ENCODE measurements at places on chromosomes 2 and 18.

DNA sequence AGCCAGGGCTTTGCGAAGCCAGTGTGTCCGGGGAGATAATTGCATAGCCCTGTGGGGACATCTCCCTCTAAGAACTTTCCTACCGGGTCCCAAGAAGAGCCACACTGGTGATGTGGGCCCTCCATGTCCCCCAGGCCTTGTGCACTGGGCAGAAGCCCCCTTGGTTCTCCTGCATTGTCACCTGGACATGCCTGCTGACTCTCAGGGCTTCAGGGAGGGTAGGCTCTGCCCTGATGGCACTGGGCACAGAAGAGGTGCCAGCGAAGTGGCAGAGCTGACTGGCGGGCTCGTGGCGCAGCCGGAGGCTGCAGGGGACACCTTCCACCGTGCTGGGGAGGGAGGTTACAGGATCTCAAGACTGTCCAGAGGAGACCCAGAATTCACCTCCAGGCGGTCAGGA is 28.3 kb downstream of the GLI2 start:
- DNase-seq: no peak

DNA sequence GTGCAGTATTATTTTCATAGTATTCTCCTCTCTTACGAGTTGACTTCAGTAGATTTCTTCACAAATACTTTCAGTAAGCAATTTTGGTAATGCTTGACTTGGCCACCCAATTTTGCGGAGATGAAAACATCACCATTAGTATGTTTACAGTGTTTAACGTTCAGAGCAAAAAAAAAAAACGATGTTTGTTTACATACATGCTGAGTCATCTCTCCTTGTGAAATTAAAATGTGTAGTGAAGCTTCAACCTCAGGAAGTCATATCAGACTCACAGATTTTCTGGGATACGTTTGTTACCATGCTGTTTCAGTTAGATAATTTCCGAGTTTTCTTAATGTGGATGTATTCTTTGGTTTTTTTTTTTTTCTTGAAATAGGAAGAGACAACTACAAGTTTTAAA is 100.1 kb downstream of the CTNNA2 start:
- no peak for DNase-seq

DNA sequence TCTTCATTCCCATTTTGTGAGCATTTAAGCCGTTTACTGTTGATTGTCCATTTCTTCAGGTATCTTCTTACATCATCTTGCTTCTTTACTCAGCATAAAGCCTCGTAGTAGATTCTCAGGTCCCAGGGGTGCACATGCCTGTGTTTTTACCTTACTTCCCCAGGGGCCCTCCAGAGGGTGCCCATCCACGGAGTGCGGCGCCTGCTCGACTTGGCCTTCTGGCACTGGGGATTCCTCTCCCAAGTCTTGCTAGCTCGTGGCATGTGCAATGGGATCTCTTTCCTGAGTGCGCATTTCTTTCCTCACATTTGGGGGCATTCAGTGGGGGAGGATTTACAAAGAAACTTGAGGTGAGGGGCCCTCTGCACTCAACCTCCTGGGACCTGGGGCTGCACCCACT is 148.1 kb downstream of the AGAP1 start:
- no peak for DNase-seq

- no peak for DNase-seq
Measured at GRCh38 chr2:9390991-9391390, 32.3 kb downstream of the ITGB1BP1 start.

DNA sequence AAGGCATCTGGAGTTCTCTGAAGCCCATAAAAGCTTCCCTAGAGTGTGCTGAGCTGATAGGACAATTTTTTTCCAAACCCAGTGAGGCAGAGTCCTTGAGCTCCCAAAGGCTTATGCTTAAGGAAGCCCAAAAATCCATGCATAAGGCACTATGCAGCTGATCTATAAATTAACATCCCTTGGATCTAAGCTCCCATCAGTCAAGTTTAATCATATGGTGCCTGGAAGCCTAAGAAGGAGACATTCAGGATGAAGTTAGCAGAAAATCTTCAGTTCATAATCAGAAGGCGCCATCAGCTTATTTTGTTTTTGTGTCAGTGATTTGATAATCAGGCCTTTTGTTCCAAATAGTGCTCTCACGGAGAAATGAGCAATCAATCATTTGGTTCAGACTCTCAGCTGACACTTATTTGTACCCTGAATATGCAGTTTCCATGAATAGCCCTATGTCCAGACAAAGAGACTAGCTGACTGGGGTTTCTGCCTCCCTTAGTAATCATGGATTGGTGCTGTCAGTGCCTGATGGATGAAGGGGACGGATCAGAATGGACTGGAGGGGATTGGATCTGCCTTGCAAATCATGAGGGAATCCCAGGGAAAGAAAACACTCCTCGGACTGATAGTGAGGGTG is 464.8 kb upstream of the RGPD4 start:
- DNase-seq: no peak

DNA sequence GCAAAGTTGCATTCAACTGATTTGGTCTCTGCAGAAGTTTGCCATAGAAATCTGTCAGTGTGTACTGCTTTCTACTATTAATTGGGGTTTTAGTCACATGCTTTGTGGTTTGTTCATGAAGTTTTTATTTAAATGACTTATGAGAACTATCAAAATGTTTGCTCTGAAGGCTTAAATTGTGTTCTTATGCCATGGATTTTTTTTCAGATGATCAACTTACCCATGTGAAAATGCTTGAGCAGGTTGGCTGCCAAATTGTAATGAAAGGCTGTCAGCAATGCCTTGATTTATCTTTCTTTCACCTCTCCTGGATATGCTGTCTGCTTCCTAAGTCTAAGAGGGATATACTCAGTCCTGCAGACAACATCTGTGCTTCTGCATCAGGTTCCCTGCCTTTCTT is 50.7 kb downstream of the FMNL2 start:
- no peak for DNase-seq

DNA sequence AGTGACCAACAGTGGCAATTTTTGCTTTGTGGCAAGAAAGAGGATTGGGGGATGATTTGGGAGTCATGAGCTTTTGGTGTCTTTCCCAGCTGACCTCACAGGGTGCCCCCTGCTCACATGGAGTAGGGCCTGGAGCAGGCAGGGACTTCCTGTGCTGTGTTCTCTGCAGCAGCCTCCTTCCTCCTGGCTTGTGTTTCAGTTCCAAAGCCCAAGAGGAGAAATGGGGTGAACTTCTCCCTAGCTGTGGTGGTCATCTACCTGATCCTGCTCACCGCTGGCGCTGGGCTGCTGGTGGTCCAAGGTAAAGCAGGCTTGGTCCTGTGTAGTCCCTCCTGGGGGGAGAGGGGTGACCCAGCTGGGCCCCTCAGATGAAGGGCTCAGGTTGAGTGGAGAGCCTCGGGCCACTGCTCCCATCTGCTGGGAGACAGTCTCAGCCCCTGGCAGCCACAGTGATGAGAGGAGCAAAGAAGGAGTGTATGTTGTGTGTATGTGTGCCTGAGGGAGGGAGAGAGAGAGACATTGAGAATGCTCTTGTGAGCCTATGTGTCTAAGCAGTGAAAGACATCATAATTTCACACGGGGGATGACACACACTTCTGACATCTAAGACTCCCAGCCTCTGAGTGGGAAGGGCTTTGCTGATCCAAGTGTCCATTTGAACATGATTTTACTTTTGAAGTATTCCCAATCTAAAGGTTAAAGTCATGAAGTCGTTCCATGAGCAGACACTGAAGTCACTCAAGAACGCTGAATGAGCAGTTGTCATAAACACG is 27.2 kb downstream of the MARCO start:
- no peak for DNase-seq

GRCh38 chr2:121329786-121330185 is 44.8 kb upstream of the TFCP2L1 start:
- no peak for DNase-seq

- no peak for DNase-seq
Measured at GRCh38 chr18:7772510-7772888, 205.4 kb downstream of the PTPRM start.

DNA sequence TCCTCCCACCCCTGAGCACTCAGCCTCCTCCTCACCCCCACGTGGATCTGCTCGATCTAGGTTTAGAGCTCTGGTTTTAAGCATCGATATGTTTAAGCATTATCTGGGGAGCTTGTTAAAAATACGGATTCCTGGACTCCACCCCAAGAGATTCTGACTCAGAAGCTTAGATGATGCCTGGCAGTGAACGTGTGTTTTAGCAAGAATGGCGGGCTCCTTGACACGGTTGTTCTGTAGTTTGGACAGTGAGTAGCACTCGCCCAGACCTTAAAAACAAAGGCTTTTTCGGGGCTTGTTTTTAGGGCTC is 47.3 kb downstream of the LDLRAD4 start:
- no peak for DNase-seq

DNA sequence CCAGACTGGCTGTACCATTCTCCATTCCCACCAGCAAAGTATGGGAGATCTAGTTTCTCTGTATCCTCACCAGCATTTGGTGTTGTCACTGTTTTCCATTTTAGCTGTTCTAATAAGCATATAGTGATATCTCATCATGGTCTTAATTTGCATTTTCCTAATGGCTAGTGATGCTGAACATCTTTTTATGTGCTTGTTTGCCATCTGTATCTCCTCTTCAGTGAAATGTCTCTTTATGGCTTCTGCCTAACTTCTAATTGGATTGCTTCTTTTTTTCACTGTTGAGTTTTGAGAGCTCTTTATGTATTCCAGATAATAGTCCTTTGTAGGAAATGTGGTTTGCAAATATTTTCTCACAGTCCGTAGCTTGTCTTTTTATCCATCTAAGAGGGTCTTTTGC is 18.9 kb upstream of the BIN1 start:
- DNase-seq: no peak

DNA sequence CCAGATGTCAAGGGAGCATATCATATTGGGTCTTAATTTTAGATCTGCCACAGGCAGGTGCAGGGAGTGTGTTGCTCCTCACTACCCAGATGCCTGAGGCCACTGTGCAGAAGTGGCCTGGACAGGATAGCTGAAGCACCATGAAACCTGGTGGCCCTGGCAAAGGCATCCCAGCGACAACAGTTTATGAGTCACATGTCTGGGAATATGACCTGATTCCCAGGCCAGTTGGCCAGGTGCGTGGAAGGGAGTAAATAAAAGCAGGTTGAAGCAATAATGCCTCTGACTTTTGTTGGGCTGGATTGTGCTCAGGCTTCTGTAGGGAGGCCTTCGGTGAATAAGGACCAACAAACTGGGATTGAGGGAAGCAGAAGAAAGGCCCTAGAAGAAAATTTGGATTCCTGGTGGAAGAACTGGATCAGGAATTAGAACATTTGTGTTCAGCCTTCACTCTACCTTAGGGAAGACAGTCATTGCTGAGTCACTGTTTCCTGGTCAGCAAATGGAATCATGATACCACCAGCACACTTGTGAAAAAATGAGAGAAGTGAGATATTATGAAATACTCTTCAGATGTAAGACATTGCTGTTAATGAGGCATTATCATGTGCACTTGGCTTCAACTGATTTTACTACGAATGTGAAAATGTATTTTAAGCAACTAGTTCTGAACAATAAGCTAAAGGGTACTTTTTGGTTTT is 78.4 kb upstream of the ZNF516 start:
- no peak for DNase-seq

DNA sequence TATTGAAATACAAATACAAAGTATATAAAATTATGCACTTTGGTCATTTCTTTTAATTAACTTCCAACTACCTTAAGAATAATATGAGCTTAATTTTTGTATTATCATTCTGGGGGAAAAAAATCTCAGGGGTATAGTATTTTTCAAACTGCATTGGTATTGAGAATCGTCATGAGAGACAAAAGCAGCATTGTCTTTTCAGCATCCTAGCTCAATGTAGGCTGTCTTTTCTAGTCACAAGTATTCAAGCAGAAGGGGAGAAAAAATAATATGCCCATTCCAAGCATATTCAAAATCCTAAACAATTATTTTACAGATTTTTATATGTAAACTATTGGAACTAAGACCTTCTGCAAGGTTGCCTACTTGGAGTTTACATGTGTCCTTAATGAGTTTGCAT is 693.3 kb downstream of the LRP1B start:
- DNase-seq: no peak

GRCh38 chr2:17717666-17718065 is 35.9 kb downstream of the SMC6 start:
- no peak for DNase-seq

- no peak for DNase-seq
Measured at GRCh38 chr18:58026395-58026794, 17.6 kb upstream of the NEDD4L start.

- no peak for DNase-seq
Measured at GRCh38 chr2:187658952-187659525, 104.8 kb upstream of the TFPI start.

DNA sequence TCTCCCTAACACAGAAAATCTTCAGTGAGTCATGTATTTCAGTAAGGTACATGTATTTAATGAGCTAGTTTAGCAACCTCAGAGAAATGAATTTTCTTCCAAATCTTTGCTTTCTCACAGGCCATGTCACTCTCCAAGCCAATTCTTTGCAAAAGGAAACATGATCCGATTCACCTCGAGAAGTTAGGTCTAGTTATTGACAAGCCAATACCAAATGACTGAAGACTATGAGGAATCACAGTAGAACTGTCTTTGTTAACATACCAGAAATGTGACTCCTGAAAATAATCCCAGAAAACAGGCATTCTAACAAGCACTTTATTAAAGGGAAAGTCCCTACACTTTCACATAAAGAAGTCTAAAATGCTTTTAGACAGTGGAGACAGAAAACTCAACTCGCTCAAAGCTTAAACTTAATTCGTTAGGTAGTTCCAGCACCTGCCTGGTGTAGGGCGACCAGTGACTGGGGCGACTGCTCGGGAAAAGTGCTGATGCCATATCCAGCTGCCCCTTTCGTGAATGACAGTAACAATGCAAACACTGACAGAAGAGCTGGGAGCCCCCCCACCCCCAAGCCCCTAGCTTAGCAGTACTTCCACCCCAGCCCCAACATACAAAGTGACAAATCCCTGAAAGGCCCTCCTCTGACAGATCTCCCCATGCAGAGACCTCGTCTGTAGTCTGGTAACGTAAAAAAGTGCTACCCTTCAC is 1.8 kb downstream of the MEMO1 start:
- DNase-seq: no peak

DNA sequence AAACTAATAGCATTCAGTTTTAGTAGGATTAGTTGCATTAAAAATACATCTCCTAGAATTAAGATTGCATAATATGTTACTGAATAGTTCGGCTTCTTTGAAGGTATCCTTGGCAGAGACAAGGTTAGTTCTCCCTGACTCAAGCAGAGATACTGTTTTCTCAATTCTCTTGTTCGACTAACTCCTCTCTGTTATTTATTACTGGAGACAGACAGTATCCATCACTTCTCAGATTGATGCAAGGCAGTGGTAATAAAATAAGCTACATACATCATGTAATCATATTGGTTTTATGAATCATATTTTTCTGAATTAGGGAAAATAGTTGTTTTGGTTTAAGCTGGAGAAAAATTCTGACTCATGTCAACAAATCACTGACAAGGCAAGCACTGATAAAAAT is 134.8 kb downstream of the SLC8A1 start:
- no peak for DNase-seq

DNA sequence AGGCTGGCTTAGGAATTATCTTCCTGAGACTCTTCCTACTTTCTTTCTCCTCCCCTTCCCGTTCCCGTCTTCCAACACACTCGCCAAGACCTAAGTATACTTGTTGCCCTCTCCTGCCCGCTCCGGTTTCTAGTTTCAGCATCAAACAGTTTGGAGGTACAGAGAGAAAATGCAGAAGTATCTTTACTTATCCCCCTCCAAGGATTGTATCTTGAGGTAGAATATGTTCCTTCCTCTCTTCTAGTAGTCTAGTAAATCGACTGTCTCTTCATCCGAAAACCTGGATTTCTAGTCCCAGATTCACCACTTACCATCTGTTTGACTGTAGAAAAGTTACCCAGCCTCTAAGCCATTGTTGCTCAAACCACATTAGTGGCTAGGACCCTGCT is 755 bp downstream of the EIF4E2 start:
- peak; percentile 13 for DNase-seq

GRCh38 chr18:3219241-3219630 is 532 bp downstream of the MYOM1 start:
- no peak for DNase-seq

GRCh38 chr18:72544092-72544886 is at the start of gene CBLN2:
CBLN2 (minus strand) TSS chr18:72544342; CDS start chr18:72542160, 2,182 bp downstream.
- DNase-seq: no peak
